ENCODE measurements at places on chromosomes 2 and 18.

- no peaks in the 10 kb centered on the region for H3K27me3 ChIP-seq
- no peak overlapping the region for H3K27ac ChIP-seq
- no peak for DNase-seq
- H3K4me1 ChIP-seq = no peaks in the 10 kb centered on the region
- H3K4me3 ChIP-seq = no peak overlapping the region
Measured at GRCh38 chr2:113829270-113829669, 60.6 kb upstream of the ACTR3 start.

GRCh38 chr2:36967236-36967876, 1.0 kb upstream of the STRN start:
- H3K27me3 ChIP-seq = no peaks in the 10 kb centered on the region
- peak overlapping the region; percentile 81 for H3K27ac ChIP-seq
- H3K4me3 ChIP-seq = peak overlapping the region; percentile 99
- peaks cover 32% of the 10 kb centered on the region for H3K4me1 ChIP-seq

GRCh38 chr2:55025627-55026026, 24.6 kb downstream of the RTN4 start:
- peaks cover 26% of the 10 kb centered on the region for H3K36me3 ChIP-seq
- H3K4me3 ChIP-seq = no peak overlapping the region
- H3K4me1 ChIP-seq = no peaks in the 10 kb centered on the region
- H3K27me3 ChIP-seq = no peaks in the 10 kb centered on the region

DNA sequence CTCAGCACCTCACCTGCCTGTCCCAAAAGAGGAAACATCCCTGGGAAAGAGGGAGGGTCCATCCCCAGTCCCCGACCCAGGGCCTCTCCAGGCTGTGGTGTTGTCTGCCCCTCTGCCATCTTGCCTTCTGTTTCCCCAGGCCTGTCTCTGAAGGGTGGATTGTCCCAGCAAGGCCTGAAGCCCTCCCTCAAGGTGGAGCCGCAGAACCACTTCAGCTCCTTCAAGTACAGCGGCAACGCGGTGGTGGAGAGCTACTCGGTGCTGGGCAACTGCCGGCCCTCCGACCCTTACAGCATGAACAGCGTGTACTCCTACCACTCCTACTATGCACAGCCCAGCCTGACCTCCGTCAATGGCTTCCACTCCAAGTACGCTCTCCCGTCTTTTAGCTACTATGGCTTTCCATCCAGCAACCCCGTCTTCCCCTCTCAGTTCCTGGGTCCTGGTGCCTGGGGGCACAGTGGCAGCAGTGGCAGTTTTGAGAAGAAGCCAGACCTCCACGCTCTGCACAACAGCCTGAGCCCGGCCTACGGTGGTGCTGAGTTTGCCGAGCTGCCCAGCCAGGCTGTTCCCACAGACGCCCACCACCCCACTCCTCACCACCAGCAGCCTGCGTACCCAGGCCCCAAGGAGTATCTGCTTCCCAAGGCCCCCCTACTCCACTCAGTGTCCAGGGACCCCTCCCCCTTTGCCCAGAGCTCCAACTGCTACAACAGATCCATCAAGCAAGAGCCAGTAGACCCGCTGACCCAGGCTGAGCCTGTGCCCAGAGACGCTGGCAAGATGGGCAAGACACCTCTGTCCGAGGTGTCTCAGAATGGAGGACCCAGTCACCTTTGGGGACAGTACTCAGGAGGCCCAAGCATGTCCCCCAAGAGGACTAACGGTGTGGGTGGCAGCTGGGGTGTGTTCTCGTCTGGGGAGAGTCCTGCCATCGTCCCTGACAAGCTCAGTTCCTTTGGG, 47.2 kb downstream of the BOLA3 start:
- DNase-seq = no peak
- no peak overlapping the region for H3K4me3 ChIP-seq
- H3K4me1 ChIP-seq = no peaks in the 10 kb centered on the region
- H3K27ac ChIP-seq = no peak overlapping the region
- H3K36me3 ChIP-seq = peaks cover 70% of the 10 kb centered on the region
- H3K27me3 ChIP-seq = no peaks in the 10 kb centered on the region

- H3K27ac ChIP-seq = no peak overlapping the region
- peaks cover 37% of the 10 kb centered on the region for H3K36me3 ChIP-seq
- no peak for DNase-seq
- H3K4me1 ChIP-seq = no peaks in the 10 kb centered on the region
- H3K4me3 ChIP-seq = no peak overlapping the region
Measured at GRCh38 chr18:69999656-70000055, 52.0 kb upstream of the CD226 start.

DNA sequence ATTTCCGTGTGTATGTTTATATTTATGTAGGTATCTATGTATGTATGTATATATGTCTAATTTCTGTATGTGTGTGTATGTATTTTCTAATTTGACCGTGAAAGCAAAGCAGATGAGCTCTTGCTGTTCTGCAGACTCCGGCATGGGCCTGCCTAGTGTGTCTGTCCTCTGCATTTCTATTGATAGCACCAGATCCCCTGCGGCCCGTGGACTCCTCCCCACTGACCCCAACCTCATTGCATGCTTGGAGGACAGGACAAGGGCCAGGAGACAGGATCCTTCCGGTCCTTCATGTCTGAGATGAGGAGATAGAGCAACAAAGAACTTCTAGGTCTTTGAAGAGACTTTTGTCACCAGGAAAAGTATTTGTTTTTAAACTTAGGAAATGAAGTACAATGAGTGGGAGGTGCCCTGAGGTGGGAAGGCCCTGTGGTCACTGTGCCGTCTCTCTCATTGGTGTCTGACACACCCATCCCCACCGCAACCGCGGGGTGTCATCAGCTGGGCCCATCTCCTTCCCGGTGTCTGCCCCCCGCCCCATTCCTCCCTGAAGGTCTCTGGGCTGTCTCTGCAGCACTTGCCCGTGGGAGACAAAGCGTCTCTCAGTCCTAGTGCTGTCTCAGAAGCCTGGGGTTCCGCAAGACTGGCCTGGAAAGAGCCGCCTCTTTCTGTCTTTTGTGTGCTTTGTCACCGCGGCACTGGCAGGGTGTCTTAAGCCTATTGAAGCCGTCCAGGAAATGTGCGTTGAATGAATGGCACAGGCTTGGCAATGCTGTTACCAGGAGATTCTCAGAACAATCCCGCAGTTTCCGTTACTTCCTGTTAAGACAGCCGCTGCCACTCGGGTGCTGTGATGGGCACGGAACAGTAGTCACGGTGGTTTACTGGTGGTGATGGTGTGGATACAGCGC, 216.4 kb downstream of the AGAP1 start:
- no peaks in the 10 kb centered on the region for H3K4me1 ChIP-seq
- no peak overlapping the region for H3K4me3 ChIP-seq
- H3K27me3 ChIP-seq = no peaks in the 10 kb centered on the region
- DNase-seq = no peak
- peaks cover 12% of the 10 kb centered on the region for H3K36me3 ChIP-seq

DNA sequence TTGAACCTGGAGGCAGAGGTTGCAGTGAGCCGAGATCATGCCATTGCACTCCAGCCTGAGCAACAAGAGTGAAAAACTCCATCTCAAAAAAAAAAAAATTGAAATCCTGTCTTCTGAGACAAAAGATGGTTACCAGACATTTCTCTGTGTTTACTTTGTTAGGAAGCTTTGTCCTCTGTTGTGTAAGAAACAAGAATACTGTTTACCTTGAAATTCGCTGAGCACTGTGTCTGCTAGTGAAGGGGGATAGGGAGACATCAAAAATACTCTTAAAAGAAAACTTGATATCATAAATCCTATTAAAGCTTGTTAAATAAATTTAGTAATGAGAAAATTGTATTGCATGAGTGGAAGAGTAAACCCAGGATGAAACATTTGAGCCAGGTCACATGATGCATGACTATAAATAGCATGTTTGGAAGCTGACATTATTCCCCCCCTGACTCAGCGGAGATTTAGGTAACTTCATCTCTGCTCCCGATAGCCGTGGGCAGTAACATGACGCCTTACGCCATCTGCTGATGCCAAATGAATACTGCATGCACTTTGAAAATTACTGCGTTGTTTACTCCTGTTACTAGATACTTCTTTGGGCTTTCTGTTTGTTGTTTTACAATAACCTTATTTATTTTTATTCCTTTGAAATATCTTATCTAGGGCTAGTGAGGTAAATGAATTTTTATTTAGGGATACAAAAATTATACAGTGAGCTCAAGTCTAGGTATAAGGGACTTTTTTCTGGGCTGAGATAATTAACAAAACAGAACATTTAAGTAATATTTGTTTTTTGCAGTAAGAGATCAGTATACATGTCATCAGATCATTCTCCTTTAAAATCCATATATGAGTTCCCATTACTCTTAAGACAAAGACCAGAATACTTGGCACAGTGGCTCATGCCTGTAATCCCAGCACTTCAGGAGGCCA, 134.9 kb downstream of the MAP3K20 start:
- DNase-seq = peak; percentile 57
- no peak overlapping the region for H3K27ac ChIP-seq

DNA sequence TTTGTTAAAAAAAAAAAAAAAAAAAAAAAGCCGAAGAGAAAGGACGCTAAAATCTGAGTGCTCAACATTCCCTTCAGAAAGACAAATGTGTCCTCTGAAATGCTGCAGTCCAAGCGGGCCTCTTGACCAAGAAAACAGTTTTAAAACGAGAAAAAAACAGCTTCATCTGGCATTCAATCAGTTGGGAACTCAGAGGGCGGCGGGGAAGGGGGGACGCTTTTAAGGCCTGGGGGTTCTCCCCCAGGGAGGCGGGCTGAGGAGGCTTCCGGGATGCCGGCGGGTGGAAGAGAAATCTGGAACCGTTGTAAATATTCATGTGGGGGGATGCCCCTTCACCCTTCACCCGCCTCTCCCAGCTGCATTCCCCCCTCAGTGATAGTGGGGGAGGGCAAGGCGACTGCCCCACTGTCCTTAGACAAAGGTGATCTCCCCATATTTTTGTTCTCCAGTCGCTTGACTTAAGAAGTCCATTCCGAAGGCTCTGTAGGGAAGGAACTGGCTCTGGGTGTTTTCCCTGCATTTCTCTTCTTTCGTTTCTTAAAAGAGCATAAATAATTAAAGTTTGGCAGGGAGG, 3.3 kb upstream of the HOXD11 start:
- no peak overlapping the region for H3K4me3 ChIP-seq
- H3K36me3 ChIP-seq = no peaks in the 10 kb centered on the region

- H3K27ac ChIP-seq = no peak overlapping the region
- no peaks in the 10 kb centered on the region for H3K4me1 ChIP-seq
- no peaks in the 10 kb centered on the region for H3K36me3 ChIP-seq
Measured at GRCh38 chr2:120466704-120467054, 120.7 kb downstream of the INHBB start.

DNA sequence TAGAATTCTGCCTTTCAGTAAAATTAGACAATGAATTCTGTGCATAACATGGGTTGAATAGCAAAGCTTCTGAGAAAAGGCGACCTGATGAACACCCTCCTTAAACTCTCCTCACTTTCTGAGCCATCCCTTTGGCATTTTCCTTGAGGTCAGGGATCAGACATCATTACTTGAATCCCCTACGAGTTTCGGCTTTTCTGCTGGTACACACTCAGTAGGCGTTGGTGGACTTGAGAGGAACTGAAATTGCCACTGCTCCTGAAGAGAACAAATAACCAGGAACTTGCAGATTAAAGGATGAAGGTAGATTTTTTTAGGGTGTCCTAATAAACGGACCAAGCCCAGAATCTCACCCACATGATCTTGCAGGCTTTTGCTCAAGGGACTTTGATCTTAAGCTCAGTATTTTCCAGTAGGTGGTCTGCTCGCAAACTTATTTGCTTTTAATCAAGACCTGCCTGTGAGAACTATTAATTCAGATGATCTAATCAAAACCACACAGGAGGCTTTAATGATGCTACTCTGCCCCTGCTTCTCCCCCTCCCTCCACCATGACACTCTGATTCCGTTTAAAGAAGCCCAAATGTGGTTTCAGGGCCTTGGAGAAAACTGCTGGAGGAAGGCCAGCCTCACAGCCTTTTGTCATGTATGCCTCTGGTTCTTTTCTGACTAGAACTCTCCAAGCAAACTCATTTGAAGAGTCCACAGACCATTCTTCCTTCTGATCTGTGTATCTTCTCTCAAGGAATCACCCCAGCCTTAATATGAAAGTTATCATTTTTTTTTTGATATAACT, 124.9 kb downstream of the PRKCE start:
- H3K27me3 ChIP-seq = no peaks in the 10 kb centered on the region
- H3K36me3 ChIP-seq = no peaks in the 10 kb centered on the region
- H3K27ac ChIP-seq = no peak overlapping the region
- DNase-seq = no peak

GRCh38 chr2:192560326-192560725, 365.6 kb upstream of the TMEFF2 start:
- no peak overlapping the region for H3K27ac ChIP-seq
- H3K4me3 ChIP-seq = no peak overlapping the region
- no peak for DNase-seq
- no peaks in the 10 kb centered on the region for H3K36me3 ChIP-seq

GRCh38 chr2:171835386-171835785, 58.7 kb downstream of the SLC25A12 start:
- H3K27me3 ChIP-seq = no peaks in the 10 kb centered on the region
- H3K36me3 ChIP-seq = peaks cover 90% of the 10 kb centered on the region
- no peaks in the 10 kb centered on the region for H3K4me1 ChIP-seq
- DNase-seq = no peak
- H3K27ac ChIP-seq = no peak overlapping the region
- H3K4me3 ChIP-seq = no peak overlapping the region

GRCh38 chr2:187271825-187272224, 176.2 kb downstream of the CALCRL start:
- no peaks in the 10 kb centered on the region for H3K4me1 ChIP-seq
- no peak overlapping the region for H3K27ac ChIP-seq
- no peak for DNase-seq

DNA sequence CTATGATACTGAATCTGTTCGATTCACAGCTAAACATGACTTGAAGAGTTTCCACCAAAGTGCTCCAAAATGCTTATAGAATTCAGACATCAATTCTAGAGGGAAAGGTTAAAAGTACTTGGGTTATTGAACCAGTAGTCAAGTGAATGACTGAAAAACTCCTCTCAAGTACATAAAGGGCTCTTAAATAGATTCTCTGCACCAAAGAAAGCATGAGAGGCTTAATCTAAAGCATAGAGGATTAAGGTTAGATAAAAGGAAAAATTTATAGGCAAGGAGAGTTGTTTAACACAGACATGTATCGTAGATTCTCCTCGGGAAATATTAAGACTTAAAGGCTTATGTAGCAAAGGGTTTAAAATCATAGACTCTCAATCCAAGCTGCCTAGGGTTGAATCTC, 701.4 kb downstream of the ERBB4 start:
- no peaks in the 10 kb centered on the region for H3K27me3 ChIP-seq
- no peak overlapping the region for H3K4me3 ChIP-seq
- no peak overlapping the region for H3K27ac ChIP-seq
- DNase-seq = no peak
- H3K36me3 ChIP-seq = no peaks in the 10 kb centered on the region

DNA sequence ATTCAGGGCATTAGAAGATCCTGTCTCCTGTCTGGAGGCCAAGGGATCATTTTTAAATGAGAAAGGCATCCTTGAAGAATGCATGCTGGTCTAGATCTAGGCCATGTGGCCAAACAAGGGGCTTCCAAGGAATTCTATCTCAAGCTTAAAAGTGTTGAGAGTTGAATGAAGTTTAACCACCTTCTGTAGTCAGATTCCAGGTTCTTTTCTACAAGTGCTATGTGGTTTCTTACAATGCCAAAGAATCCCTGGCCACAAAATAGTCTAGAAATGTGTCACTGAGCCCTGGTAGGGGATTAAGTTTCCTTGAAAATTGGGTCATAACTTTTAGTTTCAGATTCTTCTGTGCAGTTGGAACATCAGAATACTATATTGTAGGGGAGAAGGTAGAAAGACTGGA, 640.7 kb upstream of the ACVR2A start:
- no peak for DNase-seq
- no peaks in the 10 kb centered on the region for H3K27me3 ChIP-seq
- H3K4me1 ChIP-seq = no peaks in the 10 kb centered on the region

GRCh38 chr2:236633219-236633570, 63.6 kb downstream of the ACKR3 start:
- no peak for DNase-seq
- no peak overlapping the region for H3K4me3 ChIP-seq
- H3K27ac ChIP-seq = no peak overlapping the region
- H3K4me1 ChIP-seq = peaks cover 3% of the 10 kb centered on the region
- H3K36me3 ChIP-seq = no peaks in the 10 kb centered on the region
